SK-N-SH (cell line): ENCODE measurements at places on chromosomes 11 and 22. TPM values are rescaled to one million over a fixed set of nuclear protein-coding genes. Genes with fewer than 3 reads are reported as not detected.
A peak's percentile ranks its signal among the peaks of the same experiment; 100 is the strongest.

The OR52K2 gene
- not detected in 2 replicates for polyA plus RNA-seq

The WBP2NL gene
- polyA plus RNA-seq = 0.07 and 0.19 TPM in 2 replicates

The MRGPRE gene
- not detected in 2 replicates for polyA plus RNA-seq

The P2RY2 gene
- polyA plus RNA-seq = 0.12 and 0.13 TPM in 2 replicates

The PLEKHB1 gene
- 9.7 and 10.2 TPM in 2 replicates for polyA plus RNA-seq

The PKDREJ gene
- 0.02 TPM in 1 of 2 replicates, not detected in the other for polyA plus RNA-seq

The KRTAP5-9 gene
- not detected in 2 replicates for polyA plus RNA-seq

The DERL3 gene
- polyA plus RNA-seq = not detected in 2 replicates

The ASPHD2 gene
- polyA plus RNA-seq = 2.1 and 2.2 TPM in 2 replicates

- no peak for DNase-seq
Observed at GRCh38 chr11:120129570-120129969, 8.3 kb downstream of the TRIM29 start.

DNA sequence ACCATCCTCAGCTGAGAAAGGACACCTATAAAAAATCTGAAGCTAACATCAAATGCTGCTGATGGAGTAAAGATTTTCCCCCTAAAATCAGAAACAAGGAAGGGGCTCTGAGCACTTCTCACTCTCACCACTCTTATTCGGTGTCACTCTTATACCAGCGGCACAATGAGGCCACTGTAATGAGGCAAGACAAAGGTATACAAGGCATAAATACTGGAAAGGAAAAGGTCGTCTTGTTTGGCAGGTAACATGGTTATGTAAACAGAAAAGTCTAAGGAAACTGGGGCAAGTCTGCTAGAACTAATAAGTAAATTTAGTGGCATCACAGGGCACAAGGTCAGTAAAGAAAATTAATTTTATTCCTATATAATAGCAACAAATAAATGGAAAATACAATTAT is 8.1 kb upstream of the MOB2 start:
- no peak for DNase-seq

DNA sequence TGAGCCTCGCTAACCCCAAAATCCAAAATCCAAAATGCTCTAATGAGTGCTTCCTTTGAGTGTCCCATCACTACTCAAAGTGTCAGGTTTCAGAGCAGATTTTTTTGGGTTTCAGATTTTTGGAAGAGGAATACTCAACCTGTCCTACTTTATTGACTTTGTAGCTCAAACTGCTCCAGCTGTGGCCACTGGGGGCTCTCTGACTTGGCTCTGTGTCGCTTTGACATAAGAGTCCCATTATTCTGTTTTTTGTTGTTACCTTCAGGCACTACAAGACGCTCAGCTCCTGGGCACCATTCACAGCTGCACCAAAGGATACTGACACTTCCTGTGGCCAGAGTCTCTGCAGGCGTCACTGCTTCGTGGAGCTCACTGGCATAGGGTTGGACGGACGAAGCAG is 41.1 kb downstream of the PHF21B start:
- no peak for DNase-seq

GRCh38 chr11:58958500-58958899 is 19.2 kb downstream of the GLYATL1 start:
- peak; percentile 24 for DNase-seq

DNA sequence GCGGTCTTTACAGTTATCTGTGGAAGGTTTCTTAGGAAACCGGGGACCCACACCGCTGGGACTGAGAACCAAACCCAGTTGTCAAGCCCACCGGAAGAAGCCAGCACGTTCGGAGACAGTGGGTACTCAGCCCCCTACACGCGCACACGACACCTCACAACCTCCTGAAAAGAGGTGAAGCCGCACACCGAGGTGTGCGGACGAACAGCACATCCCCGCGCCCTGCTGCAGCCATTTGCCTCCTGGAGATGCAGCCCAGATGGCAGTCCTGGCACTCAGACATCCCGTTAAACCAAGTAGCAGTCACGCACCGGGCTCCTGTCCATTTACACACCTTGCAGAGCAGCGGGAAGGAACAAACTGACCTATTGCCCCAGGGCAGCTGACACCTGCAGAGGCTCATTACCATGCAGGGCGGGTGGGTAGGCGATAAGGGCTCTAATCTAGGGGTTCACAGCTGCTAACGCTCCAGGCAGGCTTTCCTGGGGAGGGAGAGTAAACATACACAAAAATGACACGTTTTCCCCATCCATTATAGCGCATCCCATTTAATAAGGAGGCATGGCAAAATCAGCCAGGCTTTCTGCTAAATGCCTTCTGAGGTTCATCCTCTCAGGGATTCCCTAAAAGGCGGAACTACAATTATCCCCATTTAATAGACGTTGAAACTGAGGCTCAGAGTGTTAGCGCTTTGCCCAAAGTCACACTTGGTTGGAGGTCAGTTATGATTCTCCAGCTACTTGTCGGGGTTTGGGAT is 864 bp upstream of the EHBP1L1 start:
- DNase-seq = no peak

GRCh38 chr11:67120881-67121710 is 2.0 kb downstream of the KDM2A start:
- no peak for DNase-seq

DNA sequence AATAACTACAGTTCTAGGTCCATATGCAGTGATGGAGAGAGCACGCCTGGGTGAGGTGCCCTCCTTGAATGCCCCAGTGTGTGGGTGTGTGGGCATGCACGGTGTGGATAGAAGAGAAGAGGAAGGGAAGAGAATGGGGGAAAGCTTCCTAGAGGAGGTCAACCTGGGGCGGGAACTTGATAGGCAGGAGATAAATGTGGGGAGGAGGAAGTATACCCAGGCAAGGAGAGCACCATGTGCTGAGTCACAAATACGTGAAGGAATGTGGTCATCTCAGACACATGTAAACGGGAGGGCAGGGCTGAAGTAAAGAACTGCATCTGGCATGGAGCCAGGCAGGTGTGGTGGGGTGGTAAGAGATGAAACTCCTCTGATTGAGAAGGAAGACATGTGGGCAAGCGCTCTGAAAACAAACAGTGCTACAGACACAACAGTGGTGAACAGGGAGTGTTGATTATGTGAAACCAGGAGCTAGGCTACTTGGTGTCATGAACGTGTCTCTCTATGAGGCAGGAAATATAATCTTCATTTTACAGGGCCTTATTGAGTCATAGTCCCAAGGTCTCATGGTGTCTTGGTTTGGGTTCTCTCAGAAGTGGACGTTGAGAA is 61.5 kb upstream of the EED start:
- no peak for DNase-seq

DNA sequence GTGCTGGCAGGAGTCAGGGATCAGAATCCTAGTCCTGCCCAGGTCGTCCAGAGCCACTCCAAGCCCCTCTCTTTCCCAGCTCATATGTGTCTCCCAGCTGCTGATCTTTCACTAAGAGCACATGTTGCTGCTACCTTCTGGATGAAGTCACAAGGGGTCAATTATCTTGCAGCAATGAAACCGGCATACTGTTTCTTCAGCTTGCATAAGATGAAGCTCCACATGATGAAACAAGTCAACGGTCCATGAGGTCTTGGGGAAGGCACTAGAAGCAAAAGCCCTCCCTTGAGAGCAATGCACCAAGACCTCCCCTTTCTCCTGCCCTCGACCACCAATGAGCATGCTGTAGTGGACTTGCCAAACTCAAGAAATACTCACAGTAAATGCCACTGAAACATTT is 148.9 kb downstream of the TENM4 start:
- DNase-seq = no peak

GRCh38 chr11:107751082-107751481 is 39.2 kb upstream of the SLN start:
- DNase-seq = no peak

GRCh38 chr11:65432686-65433582 is 10.3 kb downstream of the NEAT1 start:
- DNase-seq = no peak

DNA sequence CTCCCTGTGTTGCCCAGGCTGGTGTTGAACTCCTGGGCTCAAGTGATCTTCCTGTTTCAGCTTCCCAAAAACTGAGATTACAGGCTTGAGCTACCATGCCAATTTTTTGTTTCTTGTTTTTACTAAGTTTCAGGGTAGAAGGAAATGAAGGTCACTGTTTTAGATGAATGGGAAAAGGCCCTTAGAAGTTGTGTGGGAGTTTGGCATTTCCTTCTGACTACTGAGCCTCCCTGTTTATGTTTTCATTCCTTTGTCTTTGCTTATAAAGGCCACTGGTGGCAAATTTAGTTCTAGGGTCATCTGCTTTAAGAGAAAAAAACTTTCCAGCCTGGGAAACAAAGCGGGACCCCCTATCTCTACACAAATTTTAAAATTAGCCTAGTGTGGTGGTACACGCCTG is 22.1 kb downstream of the SRPRA start:
- DNase-seq = no peak

DNA sequence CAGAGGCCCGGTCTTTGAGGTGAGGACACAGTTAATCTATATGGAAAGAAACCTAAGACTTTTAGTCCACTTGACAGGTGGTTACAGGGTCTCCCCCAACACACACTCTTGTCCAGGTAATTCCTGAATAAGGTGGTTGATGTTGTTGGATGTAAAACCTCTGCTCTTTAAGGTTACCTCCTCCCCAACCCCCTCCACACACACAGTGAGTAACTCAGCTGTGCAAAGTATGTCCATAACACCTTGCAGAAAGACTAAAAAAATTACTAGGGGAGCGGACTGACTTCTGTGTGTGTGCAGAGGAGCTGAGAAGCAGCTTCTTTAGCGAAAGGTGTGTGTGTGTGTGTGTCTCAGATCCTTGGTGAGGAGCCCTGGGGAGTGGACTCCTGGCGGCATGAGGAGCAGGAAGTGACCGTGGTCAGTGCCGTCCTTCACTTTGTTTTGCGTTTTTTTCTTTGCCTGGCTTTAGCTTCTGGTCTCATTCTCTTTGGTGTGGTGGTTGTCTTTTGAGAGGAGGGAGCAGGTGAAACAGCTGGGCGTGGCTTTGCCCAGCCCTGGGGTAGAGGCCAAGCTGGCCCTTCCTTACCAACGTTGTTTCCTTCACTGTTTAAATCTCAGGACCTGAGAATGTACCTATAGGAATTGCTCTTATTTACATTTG is 1.7 kb downstream of the ZBED4 start:
- no peak for DNase-seq

DNA sequence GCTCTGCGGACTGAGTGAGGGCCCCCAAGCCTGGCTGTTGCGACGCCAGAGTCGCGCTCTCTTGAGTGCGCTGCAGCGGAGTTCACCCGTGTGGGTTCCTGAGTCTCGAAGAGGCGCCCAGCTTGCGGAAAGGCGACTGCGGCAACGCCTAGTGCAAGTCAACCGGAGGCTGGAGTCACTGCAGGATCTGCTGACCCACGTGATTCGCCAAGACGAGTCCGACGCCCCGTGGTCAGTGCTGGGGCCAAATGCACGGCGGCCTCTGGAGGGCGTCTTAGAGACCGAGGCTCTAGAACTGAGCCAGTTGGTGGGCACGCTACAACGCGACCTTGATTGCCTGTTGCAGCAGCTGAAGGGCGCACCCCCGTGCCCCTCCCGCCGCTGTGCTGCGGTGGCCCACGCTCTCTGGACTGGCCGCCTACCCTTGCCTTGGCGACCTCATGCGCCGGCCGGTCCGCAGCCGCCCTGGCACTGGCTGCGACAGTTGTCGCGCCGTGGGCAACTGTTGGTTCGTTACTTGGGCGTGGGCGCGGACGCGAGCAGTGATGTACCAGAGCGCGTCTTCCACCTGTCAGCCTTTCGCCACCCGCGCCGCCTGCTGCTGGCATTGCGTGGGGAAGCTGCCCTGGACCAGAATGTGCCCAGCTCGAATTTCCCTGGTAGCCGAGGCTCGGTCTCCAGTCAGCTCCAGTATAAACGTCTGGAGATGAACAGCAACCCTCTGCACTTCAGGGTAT is 32.6 kb downstream of the RRP8 start:
- DNase-seq = no peak

GRCh38 chr11:118081241-118081958 is 4.5 kb downstream of the TMPRSS4 start:
- no peak for DNase-seq
